ENCODE measurements at places on chromosomes 5 and 9.

- DNase-seq, result peak; percentile 10
These were observed 115.8 kb upstream of the SLC25A48 start for GRCh38 chr5:135718651-135719050.

- DNase-seq, result no peak
These were observed 625.5 kb downstream of the CCDC171 start for GRCh38 chr9:16178294-16178693.

DNA sequence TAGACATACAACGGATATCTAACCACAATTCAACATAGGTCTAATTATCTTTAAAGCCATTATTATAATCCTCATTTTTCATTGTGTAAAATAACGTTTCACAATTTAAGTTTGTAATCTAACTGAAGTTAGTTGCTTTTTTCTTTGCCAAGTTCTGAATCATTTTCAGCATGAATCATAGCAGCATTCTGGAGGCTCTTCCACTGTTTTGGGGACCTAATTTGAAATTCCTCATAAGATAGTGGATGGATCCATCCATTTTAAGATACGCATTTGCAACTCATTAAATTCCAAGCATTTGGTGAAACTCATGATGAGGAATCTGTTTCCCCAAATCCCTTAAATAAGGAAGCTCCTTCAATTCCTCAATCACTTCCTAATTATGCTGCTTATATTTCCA is 447.1 kb upstream of the CDH10 start:
- DNase-seq, result no peak

- DNase-seq, result no peak
These were observed 248.3 kb downstream of the COX7C start for GRCh38 chr5:86866036-86866435.

DNA sequence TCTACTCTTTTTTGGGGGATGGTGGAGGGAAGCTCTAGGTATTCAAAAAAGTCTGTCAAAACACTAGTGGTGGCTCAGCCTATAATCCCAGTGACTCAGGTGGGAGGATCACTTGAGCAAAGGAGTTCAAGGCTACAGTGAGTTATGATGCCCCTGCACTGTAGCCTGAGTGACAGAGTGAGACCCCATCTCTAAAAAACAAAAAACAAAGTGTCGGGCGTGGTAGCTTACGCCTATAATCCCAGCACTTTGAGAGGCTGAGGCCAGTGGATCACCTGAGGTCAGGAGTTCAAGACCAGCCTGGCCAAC is 15.8 kb upstream of the SLC35D2 start:
- no peak for DNase-seq

DNA sequence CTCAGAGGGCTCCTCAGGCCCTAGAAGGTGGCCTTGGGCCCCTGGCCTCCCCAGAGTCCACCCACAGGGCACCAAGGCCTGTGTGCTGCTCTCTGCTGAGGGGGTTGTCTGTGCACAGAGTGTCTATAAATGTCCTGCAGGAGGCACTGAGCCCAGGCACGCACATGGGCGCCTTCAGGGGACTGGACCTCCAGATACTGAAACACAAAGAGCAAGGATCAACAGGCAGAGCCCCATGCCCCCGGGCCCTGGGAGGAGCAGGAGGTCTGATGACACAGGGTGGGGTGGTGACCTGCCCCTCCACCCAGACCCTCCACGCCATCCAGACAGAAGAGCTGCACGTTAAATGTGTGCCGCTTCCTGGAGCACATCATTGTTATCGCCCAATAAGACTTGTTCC is 64.6 kb upstream of the SIMC1 start:
- DNase-seq, result no peak

DNA sequence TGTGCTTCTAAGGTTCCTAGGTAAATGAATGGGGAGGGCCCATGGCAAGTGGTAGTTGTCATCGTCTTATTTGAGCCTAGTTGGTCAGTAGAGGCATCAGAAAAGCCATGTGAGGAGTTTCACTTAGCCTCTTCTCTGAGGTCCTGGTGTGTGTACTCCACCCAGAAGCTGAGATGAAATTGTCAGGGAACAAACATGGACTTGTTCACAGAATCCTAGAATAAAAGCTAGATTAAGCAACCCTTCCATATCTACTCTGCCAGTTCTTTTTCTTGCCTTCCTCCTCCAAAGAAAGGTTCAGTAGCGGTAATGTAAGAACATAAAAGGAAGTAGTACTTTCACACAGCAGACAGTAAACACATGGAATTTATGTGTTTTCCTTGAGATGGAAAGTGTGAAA is 70.4 kb downstream of the ARHGAP26 start:
- peak; percentile 43 for DNase-seq

GRCh38 chr5:69467442-69468225 is 25.0 kb upstream of the OCLN start:
- DNase-seq, result no peak

- DNase-seq, result no peak
These were observed 64.5 kb downstream of the PTPRD start for GRCh38 chr9:10548348-10548747.

DNA sequence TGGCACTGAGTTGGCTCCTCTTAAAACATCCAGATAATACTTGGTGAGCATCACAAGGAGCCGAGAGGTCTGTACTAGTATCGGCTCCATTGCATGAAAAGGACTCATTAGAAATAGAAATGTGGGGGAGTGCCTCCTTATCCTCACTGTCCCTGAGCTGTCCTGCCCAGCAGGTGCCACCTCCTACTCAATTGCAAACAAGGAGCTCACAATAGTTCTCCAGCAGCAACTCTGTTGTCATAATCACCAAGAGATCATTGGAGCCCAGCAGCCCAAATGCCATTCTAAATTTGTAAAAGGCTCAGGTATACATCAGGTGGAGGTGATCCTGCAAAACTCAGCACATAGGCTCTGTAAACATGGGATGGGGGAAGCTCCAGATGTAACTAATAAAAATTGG is 99.1 kb downstream of the PLK2 start:
- no peak for DNase-seq

GRCh38 chr9:135973277-135974219 is 12.4 kb upstream of the UBAC1 start:
- no peak for DNase-seq

- no peak for DNase-seq
These were observed 7.7 kb upstream of the NFIB start for GRCh38 chr9:14321517-14322130.

- DNase-seq, result no peak
These were observed 175.6 kb downstream of the SPATA31D1 start for GRCh38 chr9:82164159-82164558.

DNA sequence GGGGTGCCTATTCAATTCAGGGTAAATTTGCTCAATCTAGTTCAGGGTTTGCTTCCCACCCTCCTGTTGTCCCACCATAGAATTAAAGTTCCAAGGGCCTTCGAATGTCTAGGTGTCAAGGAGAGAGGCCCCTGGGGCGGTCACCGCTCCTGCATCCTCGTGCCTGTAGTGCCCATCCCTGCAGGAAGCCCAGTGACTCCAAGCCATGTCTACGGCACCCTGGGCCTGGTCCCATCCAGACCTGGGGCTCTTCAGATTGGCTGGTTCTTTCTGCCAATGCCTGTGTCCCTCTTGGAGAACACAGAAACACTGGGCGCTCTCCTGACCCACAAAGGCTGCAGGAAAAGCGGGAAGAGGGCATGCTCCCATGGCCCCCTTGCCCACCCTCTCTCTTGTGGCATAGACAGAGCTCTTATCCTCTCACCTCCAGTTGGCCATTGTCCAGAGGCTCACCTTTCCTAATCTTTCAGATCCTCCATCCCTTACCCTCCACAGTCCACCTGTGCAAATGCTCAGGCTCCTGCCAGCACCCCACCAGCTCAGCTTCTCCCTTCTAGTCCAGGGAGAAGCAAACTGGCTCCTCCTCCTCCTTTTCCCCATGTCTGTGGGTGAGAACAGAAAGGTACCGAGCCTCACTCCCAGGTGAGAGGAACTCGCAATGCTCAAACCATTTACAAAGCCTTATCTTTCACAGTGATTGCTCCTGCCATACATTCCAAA is 253.0 kb upstream of the IRX2 start:
- no peak for DNase-seq

GRCh38 chr5:116242343-116242742 is 157.5 kb downstream of the COMMD10 start:
- no peak for DNase-seq

- no peak for DNase-seq
These were observed 78.3 kb downstream of the COL27A1 start for GRCh38 chr9:114233491-114234185.

GRCh38 chr9:100759215-100759614 is 181.3 kb downstream of the CAVIN4 start:
- no peak for DNase-seq

- DNase-seq, result no peak
These were observed 240.3 kb upstream of the TRPC7 start for GRCh38 chr5:136605638-136606037.

GRCh38 chr5:135997673-135998335 is 31.0 kb upstream of the TGFBI start:
- no peak for DNase-seq

DNA sequence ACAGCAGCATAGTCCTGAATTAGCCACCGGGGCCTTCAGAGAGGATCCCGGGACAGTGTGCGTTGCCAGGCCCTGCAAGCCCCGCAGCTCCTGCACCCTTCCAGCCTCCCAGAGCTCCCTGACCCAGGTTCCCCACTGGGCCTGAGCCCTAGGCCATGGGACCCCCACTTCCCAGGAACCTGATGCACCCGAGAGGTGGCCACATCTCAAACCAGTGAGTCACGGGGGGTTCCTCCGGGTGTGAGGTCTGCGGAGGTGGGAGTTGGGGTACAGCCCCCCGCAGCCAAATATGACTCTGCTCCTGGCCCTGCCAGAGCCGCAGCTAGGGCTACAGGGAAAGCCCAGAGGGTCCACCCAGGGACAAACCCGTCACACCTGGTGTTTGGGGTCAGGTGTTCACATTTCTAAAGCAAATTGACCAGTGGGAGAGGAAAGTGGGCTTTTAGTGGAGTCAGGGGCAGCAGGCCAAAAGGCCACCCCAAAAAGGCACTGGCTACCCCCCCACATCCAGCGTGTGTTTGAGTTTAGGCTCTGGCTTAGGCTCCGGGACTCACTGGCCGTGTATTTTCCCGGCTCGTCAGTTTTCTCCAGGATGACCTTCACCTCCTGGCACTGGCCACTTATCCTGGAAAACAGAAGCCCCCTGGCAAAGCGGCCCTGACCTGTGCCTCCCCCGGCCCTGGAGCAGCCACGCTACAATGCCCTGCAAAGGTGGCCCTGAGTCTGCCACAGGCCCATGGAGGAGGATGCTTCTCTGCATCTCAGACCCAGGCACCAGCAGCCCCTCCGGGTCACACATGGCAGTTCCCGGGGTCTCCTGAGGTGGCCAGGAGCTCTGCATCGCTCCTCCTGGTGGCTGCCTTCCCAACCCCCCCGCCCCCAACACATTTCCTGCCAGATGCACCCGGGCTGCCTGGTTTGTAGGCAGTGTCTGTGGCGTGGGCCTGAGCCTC is 17.4 kb upstream of the OBP2B start:
- no peak for DNase-seq

- peak; percentile 17 for DNase-seq
These were observed 9.1 kb downstream of the GFPT2 start for GRCh38 chr5:180343831-180344695.

DNA sequence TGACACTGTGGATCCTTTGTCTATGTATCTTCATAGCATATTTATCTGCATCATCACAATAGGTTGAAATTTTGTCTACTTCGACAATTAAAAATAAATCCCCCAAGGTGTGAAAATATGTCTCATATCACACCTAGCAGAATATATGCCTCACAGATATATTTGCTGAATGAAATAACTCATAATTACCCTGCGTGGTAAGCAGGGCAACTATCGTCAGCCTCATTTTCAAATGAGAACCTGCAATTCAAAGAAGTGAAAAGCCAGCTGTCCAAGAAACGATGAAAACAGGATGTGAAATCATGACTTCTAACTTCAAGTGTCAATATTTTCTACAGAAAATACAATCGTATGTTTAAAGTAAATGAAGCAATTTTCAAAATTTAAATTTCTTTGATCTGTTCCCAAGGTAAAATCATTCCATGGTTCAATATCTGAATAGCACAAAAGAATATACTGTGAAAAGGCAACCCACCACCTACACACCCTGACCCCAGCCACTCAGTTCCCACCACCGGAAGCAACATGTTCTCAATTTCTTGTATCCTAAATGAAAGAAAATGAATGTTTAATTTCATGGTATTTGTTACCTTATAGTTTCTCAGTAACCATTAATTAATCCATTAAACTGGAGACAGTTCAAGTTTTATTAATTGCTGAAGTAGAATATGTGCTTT is 57.1 kb downstream of the TBCA start:
- no peak for DNase-seq

DNA sequence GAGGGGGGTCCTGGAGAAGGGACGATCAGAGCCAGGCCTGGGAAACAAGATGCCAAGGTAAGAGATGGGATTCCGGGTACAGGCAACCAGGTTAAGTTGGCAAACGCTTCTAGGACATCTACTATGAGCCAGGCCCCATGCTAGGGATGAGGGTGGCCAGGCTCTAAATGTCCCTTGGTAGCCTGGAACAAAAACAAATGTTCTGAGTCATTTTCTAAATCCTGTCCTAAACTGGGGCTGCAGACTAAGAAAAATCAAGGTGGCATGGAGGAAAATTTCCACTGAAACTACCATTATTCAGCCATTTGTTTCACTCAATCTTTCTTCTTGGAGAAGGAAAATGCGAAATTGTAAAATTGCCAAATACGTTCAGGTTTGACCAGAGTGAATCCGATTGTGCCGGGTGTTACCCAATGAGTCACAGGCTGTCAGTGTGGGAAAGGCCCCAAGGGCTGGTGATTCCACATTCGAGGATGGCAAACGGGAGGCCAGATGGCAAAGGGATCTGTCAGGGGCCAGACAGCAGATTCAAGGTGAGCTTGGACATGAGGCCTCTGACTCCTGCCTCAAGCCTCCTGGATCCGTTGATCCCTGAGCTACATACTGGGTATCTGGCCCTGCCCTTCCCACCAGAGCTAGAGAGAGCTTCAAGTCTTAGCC is 57.6 kb downstream of the PAX5 start:
- DNase-seq, result no peak

GRCh38 chr9:133976887-133977286 is 15.2 kb downstream of the VAV2 start:
- DNase-seq, result no peak

GRCh38 chr9:137457406-137458193 is 1.5 kb downstream of the NSMF start:
- no peak for DNase-seq

DNA sequence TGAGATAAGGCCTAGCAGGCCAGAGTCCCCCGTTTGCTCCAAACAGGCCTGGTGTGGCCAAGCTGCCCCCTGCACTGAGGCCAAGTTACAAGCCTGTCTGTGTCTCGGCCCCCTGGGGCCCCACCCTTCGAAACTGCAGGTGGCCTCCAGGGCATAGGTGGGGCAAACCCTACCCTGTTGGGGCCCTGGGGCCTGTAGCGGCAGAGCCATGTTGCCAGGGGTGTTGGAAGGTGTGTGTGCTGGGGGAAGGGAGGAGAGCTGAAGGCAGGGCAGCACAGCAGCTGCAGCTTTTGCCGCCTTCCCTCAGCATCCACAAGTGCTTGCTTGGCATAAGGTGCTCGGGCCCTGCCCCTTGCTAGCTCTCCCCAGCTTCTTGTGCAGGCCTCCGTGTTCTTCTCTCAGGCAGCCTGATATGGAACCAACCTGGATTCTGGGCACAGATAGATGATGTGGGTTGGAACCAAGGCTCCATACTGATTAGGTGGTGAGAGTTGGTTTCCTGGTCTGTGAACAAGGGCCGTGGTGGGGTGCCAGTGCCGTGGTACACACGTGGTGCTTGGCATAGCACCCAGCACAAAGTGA is 12.7 kb downstream of the IRF1 start:
- DNase-seq, result no peak
